Suppressor macrophage (primary cell): ENCODE measurements at places on chromosomes 2 and 18.

DNA sequence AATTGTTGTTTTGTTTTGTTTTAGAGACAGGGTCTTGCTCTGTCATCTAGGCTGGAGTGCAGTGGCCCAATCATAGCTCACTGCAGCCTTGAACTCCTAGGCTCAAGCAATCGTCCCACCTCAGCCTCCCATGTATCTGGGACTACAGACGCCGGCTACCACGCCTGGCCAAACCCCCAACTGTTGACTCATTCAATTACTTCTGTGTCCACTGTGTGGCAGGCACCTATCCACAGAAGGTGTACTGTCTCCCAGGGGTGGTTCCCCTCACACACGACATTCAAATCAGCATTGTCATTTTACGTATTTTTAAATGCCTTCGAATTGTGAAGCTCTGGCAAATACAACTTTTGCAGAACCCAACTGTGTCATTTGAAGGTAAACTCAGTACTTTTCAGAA lies 188.0 kb upstream of the REV1 start:
- no peak for DNase-seq

DNA sequence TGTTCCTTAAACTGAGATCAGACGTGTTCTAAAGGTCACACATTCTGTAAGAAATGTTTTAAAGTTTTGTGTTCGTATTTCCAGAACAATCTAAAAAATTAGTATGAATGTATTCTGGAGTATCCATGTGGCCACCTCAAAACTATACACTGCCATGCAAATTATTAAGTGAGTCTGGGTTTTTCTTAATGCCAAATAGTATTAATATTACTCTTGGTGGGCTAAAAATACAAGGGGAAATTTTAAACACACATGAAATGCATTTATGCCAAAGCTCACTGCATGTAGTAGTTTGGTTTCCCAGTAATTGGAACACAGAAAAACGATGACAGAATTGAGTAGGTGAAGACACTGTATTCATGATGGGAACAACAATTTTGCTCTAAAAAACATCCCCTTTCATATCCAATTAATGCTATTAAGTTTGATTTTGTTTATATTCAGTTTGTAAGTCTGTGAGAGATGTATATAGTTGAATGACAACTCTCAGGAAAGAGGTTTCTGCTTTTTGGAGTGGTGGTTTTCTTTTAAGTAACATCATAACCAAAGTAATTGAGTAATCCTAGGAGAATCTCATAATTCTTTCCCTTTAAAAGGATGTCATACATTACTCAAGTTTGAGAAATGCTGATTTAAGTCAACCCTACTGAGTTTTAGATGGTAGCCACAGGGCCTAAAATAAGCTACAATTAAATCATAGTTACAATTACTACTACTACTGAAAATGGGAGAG lies 75.7 kb upstream of the CDCA7 start:
- peak; percentile 53 for DNase-seq

- DNase-seq: no peak
Observed at GRCh38 chr18:32596501-32596900, 125.8 kb upstream of the GAREM1 start.

DNA sequence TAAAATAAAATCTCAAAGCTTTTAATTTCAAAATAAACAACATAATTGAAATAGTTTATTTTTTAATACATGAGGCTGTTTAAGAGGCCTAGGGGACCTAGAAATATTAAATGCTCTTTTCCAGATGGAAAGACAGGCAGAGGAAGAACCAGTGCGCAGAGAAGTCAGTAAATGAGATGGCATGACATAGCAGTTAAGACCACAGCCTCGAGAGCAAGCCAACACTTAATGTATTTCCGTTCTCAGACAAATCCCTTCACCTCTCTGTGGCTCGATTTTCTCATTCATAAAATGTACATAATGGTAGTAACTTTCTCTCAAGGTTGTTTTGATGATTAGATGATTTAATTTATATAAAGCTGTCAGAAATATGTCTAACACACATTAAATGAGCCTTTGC lies 405.1 kb upstream of the CWC22 start:
- DNase-seq: no peak

DNA sequence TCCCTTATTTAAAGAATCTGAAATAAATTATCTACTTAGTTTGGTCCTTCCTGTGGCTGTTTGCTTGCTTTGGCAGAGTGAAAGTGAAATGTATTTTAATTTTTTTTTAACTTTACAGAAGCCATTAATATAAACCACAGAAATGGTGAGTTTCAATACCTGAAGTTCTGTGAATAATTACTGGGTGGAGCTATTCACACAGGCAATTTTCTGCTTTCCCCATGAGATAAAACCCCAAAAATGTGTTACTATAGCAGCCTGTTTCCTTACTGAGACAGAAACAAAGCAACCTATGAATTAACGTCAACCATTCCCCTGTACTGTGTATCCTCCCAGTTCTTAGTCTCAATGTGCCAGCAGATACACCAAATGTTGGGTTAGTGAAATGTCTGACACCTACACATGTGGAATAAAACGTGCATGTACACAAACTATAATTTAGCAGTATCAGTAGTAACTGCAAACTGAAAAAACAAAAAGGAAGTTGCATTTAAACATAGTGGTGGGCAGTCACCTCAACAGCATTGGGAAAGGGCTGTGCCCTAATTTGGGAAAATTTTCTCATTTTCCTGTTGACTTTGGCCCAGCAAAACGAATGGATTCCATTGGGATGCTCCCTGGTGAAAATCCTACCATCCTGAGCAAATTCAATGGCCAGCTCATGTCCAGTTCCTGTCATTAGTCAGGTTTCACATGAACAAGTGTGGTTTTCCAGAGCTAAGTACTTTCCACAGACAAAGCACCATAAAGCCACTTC lies 73.1 kb upstream of the RMDN2 start:
- no peak for DNase-seq

DNA sequence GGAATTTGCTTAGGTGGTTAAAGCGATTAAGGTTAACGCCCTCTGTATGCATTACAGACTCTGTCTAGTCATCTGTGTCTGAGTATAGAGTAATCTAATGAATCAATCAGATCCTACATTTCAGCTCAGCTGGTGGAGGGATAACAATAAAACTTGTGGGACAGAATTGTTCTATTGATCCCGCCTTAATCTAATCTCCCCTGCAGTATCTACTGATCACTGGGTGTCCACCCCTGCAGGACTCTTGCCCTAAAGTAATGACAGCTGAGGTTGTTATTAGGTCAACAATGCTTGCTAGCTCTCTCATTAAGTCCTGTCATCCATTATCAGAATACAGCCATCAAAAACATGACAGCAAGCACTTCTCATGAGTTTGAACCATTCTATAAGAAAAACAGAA lies 462.6 kb upstream of the TMEFF2 start:
- no peak for DNase-seq

- DNase-seq: no peak
Observed at GRCh38 chr2:142897807-142898206, 20.3 kb downstream of the KYNU start.

- peak; percentile 60 for DNase-seq
Observed at GRCh38 chr2:149040451-149040850, 2.0 kb downstream of the LYPD6B start.

DNA sequence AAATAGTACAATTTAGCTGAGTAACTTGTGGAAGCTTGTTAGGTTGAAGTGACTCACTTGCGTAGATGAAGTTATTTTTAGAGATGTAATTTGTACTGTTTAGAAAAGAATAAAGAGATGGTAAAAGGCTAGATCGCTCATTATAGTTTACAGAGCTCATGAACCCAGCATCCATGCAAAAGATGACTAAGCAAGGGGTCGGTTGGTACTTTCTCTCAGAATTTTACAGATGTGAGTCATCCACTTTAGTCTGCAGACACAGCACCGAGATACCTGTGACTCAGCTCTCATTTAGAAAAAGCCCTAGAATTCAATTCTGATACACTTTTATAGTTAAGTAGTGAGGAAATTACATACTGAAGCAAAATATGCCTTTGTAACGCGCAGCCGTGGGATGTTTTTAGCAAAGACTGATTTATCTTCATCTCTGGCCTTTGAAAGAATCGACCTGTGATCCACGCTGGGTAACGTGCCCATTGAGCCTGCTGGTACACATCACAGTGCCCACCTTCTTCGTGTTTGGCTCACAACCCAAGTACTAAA lies 116.5 kb upstream of the FOSL2 start:
- DNase-seq: peak; percentile 49

DNA sequence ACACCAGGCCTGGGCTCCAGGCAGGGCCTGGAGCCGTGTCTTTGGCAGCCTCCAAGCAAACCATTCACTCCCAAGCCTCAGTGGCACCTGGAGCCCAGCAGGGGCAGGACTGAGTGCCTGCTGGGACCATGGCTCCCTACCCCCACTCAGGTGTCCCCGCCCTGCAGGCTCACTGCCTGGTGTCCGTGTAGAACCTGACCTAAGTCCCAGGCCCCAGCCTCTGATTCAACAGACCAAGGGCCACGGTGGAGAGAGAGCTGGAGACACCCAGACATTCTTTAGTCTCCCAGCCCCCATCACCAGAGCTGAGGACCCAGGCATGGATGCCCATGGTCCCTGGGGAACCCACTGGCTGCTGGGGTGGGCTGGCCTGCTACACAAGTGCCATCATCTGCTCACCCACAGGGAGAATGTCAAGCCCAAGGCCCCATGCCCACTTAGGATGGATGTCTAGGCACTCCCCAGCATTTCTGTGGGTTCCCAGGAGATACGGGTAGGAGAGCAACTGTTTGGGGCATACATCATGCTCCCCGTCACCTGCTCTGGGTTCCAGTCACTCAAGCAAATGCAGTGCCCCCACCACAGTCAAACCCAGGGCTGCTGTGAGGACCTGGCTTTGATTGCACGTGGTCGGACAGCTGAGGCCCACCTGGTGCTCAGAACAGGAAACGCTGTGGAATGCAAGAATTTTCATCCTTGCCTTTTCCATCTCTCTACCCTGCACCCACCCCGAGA lies 42.9 kb upstream of the ATG16L1 start:
- no peak for DNase-seq

GRCh38 chr2:54330926-54331835 lies 75.2 kb upstream of the TSPYL6 start:
- no peak for DNase-seq

DNA sequence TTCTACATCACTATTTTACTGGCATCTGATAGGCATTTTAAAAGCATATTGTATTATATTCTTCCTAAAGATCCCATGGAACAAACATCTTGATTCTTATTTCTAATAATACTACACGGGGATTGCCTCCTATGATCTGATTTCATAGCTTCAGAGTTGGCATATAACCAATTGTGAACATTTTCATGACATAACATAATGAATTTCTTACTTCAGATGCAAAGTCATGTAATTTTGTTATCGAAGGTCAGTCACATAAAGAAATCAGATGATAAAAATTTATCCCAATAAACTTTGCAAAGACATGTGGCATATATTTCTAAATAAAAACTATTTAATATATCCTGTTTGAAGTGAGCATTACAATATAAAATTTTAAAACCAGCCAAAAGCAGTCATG lies 93.3 kb downstream of the COL5A2 start:
- no peak for DNase-seq

DNA sequence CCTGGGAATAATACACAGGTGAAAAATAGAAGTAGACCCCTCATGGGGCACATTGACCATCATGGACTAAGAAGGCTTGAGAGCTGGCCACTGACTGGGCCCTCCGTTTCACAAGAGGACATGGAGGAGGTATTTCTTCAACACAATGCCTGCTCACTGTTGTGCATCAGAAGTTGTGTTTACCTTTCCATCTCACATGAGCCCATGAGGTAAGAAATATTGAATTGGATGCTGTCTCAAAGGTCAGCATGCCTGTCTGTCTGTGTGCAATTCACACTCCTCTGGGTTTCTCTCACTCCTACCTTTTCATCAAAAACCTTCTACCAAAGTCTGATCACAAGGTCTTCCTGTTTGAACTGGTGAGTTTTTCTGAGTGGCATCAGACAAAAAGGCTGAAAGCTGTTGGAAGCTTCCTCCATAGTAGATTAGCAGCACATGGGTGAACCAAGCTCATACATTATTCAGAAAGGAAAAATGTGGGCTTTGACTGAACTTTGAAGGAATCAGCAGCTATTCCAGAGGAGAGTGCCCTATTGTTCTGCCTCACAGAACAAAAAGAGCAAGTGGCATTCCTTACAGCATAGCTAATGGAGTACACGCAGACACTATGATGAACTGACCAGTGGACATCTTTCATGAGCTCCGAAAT lies 143.2 kb upstream of the RND3 start:
- DNase-seq: no peak

DNA sequence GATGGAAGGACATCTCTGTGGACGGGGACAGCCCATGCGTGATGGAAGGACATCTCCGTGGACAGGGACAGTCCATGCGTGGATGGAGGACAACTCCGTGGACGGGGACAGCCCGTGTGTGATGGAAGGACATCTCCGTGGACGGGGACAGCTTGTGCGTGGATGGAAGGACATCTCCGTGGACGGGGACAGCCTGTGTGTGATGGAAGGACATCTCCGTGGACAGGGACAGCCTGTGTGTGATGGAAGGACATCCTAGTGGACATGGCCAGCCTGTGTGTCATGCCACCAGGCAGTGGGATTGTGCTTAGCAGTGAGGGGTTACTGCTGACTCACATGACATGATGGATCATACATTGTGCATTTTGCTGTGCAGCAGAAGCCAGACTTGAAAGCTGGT lies 30.0 kb upstream of the NFATC1 start:
- DNase-seq: no peak

DNA sequence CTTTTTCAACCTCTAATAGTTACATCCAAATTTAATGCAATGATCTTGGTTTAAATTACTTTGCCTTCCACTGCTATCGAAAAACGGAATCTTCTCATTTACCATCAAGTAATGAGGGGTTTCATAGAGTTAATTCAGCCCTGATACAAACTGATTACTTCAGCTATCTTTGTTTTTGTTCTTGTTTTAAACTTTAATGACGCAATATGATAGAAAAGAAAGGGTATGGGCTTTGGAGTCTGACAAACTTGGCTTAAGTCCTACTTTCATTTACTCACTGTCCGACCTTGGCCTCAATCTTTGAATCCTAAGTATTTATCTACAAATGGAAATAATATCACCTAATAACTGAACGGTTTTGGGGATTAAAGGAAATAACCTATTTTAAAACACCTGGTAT lies 16.1 kb downstream of the ADAM17 start:
- DNase-seq: peak; percentile 49

GRCh38 chr18:13137670-13138419 lies 80.7 kb upstream of the LDLRAD4 start:
- peak; percentile 88 for DNase-seq

GRCh38 chr2:101150306-101151145 lies 656 bp downstream of the TBC1D8 start:
- no peak for DNase-seq
